Fibroblast of upper back skin (primary cell): ENCODE measurements at places on chromosomes 6 and 20.

DNA sequence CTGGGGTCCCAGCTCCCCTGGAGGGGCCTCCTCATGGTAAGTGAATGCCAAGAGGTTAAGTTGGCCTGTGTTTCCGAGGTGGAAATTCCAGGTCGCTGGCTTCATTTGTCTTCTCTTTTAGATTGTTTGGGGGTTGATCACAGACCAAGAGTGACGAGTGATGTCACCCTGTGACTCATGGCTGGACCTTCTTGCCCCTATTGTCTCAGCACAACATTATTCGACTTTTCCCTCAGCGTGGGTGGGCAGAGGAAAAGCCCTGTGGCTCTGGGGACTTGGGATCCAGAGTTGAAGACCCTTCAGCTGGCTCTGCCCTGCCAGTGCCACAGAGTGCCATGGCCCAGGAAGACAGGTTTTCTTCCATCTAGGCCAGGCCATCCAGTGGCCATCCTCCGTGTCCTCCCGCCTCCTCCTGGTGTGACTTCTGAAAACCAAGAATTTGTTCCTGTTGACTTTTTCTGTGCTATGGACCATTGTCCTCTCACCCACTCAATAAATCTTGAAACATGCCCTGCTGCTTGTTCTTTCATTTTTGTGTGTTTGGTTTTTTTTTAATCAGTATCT is 15.4 kb upstream of the SNHG17 start:
- DNase-seq = peak; percentile 23

DNA sequence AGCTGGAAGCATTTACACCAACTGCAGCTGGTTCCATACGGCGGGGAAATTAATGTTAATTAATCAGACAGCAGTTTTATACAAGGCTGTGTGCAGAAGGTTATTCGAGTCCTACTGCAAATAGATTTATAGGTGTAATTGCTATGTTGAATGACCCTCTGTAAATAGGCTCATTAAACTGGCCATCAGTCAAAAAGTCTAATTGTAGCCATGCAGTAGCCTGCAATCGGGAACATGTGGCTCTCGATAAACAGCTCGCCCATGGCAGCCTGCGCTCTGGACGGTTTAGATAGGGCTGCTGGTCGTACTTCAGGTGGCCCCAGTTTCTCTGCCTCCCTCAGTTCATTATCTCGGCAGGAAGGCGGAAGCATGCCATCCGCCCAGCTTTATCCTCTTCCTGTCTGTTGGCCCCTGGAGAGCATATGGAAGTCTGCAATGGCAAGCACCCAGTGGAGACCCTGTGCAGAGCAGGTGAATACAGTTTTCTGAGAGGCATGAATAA is 143.2 kb downstream of the MBOAT1 start:
- DNase-seq = no peak

DNA sequence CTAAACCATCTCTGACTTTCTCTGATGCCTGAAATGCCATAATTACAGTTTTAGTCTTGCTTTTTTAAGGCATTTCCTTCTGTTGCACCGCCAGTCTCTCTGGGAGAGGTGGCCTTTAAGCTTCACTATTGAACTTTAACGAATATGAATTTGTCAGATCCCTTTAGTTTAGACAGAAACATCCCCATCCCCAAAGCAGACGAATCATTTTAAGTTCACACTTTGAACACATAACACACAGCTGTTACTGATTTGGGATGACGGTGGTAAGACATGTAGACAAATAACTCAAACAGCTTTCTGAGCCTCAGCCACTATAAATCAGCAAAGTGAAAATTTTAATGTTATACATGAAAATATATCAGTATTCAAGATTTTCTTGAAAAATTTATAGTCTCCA is 7.2 kb upstream of the IPCEF1 start:
- DNase-seq = peak; percentile 61

GRCh38 chr20:7389216-7389615 is 551.0 kb downstream of the HAO1 start:
- DNase-seq = peak; percentile 75

DNA sequence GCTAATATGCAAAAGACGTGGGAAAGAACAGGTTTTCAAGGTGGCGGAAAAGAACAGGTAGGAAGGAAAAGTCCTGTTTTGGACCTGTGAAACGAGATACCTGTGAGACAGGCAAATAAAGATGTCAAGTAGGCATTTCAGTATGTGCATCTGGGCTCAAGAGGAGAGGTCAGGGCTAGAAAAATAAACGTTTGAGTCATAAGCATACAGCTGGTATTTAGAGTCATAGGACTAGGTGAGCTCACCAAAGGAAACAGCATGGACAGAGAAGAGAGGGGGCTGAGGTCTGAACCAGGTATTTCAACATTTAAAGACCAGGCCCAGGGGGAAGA is 14.9 kb downstream of the MTFR2 start:
- DNase-seq = no peak

GRCh38 chr20:20368418-20369249 is 730 bp downstream of the INSM1 start:
- no peak for DNase-seq

GRCh38 chr20:50381075-50381732 is 129.0 kb upstream of the PTPN1 start:
- DNase-seq = no peak

DNA sequence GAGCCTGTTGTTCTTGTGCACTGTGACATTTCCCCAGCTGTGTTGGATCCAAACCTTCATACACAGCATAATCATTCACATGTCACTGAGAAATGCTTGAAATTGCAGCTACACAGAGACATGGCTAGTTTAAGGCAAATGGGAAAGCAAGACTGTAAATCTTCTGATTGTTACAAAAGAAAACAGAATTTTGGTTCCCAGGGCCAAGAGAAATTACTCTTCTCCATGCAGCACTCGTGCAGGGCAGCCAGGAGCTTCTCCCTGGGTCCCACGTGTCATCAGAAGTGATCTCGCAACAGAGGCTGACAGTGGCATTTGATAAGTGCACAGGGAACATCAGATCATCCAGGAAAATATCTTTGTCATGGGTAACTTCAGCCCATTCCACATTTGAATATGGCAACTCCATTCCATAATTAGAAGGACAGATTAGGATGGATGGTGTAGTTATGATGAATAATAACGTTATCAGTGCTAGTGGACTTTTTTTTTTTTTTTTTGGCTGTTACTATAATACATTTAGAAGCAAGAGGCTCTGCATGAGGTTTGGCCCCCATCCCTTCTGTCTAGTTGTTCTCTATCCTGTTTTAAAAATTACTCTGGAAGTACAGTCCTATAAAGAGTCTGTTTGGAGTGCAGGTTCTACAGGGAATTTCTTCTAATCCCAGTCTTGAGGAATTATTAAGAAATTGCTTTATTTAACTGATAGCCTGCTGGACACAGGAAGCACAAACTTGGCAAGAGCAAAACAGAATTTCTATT is 571.0 kb upstream of the NOX3 start:
- DNase-seq = no peak

- no peak for DNase-seq
Measured at GRCh38 chr6:144066741-144067484, 28.5 kb downstream of the SF3B5 start.

DNA sequence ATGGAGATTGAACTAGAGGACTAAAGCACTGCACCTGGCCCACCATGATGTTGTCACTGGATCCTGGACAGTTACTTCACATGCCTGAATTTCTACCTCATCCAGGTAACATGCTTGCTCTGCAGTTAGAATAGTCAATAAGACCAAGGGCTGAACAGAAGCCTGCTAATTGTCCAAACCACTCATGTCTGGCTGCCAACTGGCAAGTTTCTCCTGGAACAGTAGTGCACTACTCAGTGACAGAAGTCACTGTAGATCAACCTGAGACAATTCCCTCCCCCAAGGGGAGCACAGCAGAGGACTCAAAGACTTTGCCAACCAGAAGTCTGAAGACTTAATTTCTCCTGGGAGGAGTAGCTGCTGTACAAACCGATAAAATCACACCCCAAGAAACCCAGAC is 454.6 kb upstream of the MARCKS start:
- DNase-seq = no peak

- DNase-seq = no peak
Measured at GRCh38 chr6:32989368-32989767, 20.0 kb downstream of the HLA-DOA start.

- no peak for DNase-seq
Measured at GRCh38 chr6:118899948-118900347, 6.0 kb downstream of the ASF1A start.

- peak; percentile 6 for DNase-seq
Measured at GRCh38 chr6:165767228-165767627, 104.2 kb upstream of the PDE10A start.
